ENCODE measurements at places on chromosomes 3 and 15.
A peak's percentile ranks its signal among the peaks of the same experiment; 100 is the strongest.

DNA sequence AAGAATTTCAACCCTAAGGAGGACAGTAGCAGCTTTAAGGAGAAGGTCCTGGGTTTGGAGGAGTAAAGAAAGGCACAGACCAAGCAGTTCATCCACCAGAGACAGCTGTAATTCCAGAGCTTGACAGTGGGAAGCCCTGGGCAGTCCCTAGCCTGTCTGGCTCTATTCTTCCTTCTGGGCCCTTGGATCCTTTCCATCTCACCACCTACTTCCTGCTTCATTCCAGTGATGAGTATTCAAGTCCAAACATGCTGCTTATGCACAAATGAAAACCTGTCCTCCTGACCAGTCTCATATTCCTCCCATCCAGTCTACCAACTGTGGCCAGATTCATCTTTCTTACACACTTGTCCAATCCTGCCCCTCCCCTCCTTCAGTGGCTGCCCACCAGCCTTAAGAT lies 171.4 kb downstream of the CNTN3 start:
- no peak for DNase-seq

- no peak for DNase-seq
These were observed 43.4 kb downstream of the SNAPC5 start for GRCh38 chr15:66454143-66454542.

GRCh38 chr3:63478990-63479660 lies 173.3 kb upstream of the SNTN start:
- DNase-seq, result no peak

DNA sequence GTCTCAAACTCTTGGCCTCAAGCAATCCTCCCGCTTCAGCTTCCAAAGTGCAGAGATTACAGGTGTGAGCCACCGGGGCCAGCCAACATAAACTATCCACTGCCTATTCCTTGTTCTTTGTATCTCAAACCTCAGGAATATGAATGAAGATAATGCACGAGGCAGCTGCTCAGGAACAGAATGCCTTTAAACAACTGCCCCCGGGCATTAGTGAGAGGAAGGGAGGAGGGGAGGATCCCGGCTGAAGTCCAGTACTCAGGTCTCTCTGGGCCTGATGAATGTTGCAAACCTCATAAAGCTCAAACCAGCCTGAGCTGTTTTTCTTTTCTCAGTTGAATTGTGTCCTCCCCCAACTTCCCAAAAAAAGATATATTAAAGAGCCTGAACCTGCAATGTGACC lies 26.9 kb upstream of the MTMR14 start:
- DNase-seq, result no peak

DNA sequence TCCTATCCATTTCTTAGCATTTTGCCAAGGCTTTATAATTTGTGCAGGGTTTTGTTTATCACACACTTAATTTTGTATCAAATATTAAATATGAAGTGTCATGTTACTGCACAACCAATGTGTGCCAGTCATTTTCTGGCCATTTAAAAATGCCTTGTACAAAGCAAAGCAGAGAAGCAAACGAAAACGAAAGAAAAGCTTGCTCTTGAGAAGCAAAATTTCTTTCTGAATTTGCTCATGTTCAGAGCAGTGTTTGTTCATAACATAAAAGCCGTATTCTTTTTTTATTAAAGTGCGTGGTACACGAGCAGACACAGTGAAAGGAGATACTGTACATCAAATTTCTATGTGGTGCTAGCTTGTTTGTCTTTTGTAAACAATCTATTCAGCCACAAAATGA lies 792.6 kb downstream of the NAALADL2 start:
- no peak for DNase-seq

- DNase-seq, result no peak
These were observed 62.9 kb downstream of the OPA1 start for GRCh38 chr3:193655831-193656433.

DNA sequence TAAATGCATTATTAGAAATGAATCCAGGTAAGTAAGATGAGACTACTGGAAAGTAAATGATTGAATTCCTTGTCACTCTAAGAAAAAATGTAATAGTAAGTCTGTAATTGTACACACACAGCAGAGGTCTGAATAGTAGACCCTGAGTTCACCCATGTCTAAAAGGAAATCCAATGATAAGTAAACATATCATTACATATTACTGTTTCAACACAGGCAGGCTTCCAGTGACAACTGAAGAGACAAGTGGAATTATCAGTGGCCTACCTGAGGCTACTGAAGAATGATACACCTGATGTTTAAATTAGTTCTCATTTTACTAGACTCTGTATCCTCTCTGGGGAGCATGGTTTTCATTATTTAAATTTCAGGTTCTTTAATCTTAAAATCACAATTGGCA lies 6.2 kb upstream of the CCNL1 start:
- DNase-seq, result no peak

- DNase-seq, result no peak
These were observed 33.4 kb downstream of the PDZRN3 start for GRCh38 chr3:73591286-73591800.

DNA sequence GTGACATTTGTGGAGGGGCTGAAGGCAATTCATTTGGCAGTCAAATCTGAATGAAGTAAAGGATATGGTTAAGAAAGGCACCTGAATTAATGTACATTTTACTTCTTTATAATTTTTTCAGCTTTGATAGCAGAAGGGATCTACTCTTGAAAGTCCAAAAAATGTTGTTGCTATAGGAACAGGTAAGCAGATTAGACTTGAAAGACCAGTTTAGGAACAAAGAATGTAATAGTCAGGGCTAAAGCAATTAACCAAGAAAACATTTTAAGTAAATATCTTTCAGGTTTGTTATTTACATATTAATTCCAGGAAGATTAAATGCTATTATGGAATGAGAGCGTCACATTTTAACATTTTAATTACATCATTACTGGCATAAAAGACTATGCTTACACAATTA lies 1.1 kb downstream of the ATP13A4 start:
- DNase-seq, result no peak

GRCh38 chr15:80849308-80849707 lies 70.1 kb downstream of the CEMIP start:
- DNase-seq, result no peak

DNA sequence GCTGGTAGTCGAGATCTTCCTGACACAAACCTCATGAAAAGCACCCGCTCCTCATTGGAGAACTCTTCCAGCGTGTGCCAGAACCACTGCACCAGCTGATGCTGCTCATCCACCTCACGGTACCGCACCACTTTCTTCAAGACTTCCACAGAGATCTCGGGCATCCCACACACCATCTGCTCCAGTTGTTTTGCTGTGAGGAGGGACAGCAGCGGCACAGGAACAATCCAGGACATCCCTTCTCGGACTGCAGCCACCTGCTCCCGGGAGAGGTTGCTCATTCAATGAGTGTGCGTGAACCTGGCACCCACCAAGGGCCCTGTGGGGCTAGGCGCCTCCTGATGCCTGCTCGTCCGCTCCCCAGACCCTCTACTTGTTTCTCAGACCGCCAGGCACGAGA lies 15.1 kb downstream of the FBXL22 start:
- no peak for DNase-seq

DNA sequence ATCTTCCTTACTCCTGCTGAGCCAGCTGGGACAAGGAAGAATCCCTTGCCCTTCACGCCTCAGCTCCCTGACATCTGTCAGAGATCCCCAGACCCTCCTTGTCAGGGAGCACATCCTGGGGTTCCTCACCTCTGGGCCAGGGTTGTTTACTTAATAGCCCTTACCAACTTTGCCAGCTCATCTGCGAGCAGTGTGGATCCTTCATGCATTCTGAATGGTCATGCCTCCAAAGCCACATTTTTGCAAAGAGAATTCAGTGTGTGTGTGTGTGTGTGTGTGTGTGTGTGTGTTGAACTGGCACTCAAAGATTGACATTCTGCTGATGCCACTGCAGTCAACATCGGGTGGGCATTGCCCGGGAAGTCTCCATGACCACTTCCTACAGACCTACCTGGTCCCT lies 112.6 kb downstream of the SLC49A4 start:
- no peak for DNase-seq

DNA sequence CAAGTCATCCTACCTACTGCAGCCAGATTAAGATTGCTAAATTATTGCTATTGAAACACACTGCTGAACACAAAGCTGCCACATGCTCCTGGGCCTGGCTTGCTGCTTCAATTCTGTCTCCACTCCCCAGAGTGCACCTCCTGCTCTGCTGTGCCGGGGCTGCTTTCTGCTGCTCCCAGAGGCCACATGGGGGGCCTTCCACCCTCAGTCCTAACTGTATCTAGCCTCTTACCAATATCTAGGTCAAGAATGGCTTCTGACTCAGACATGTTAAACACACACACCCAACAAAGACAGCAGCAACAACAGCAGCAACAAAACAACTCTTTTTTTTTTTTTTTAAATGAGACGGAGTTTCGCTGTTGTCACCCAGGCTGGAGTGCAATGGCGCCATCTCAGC lies 33.0 kb downstream of the MYZAP start:
- no peak for DNase-seq

GRCh38 chr3:125110016-125110875 lies 54.4 kb upstream of the HEG1 start:
- DNase-seq, result no peak

- no peak for DNase-seq
These were observed 1.5 kb upstream of the FBXL22 start for GRCh38 chr15:63595688-63596087.

GRCh38 chr15:88331291-88331690 lies 74.8 kb upstream of the NTRK3 start:
- DNase-seq, result peak; percentile 48

DNA sequence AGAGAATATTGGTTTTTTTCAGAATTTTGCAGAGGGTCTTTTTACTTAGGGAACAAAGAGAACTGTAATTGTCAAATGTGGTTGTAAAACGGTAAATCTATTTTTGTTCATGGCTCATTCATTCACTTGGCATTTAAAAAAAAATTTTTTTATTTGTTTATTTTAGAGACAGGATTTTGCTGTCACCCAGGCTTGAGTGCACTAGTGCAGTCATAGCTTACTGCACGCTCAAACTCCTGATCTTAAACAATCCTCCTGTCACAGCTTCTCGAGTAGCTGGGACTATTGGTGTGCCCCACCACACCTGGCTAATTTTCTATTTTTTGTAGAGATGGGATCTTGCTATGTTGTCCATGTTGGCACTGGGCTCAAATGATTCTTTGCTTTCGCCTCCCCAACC lies 301.8 kb downstream of the LPP start:
- DNase-seq, result no peak

- DNase-seq, result peak; percentile 84
These were observed 693 bp downstream of the RASGRP1 start for GRCh38 chr15:38563723-38564519.

- no peak for DNase-seq
These were observed 11.1 kb downstream of the HCLS1 start for GRCh38 chr3:121649645-121650044.

DNA sequence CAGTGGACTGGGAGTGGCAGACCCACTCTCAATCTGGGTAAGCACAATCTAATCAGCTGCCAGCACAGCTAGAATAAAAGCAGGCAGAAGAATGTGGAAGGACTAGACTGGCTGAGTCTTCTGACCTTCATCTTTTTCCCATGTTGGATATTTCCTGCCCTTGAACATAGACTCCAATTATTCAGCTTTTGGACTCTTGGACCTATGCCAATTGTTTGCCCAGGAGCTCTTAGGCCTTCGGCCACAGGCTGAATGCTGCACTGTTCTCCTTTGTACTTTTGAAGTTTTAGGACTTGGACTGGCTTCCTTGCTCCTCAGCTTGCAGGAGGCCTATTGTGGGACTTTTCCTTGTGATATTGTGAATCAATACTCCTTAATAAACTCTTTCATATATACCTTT lies 477.7 kb upstream of the ZNF385D start:
- no peak for DNase-seq
